ENCODE measurements at places on chromosomes 3 and 15.

- DNase-seq: no peak
Observed at GRCh38 chr3:146830231-146830630, 225.1 kb upstream of the PLSCR5 start.

- DNase-seq: no peak
Observed at GRCh38 chr3:56928379-56929068, 126.8 kb upstream of the ARHGEF3 start.

DNA sequence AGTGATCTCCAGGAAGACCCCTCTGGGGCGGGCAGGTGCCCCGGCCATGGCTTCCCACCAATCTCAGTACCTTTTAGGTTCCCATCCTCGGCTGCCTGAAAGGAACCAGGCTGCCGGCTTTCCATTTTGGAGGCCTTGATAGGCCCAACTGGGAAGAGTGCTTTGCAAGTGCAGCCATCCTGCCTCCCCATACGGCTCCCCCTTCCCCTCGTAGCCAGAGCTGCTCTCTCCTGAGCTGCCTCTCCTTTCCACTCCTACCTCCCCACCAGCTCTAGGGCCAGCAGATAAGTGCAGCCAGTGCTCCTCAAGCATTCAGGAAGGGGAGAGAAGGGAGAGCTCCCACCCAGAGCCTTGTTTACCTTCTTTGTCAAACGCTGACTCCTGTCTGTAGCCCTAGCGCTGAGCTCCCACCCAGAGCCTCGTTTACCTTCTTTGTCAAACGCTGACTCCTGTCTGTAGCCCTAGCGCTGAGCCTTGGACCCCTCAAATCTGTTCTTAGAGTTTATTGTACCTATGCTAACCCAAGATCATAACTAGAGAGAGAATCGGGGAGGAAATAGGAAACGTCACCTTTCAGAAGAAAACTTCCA, 133.0 kb downstream of the LRRK1 start:
- DNase-seq: no peak

DNA sequence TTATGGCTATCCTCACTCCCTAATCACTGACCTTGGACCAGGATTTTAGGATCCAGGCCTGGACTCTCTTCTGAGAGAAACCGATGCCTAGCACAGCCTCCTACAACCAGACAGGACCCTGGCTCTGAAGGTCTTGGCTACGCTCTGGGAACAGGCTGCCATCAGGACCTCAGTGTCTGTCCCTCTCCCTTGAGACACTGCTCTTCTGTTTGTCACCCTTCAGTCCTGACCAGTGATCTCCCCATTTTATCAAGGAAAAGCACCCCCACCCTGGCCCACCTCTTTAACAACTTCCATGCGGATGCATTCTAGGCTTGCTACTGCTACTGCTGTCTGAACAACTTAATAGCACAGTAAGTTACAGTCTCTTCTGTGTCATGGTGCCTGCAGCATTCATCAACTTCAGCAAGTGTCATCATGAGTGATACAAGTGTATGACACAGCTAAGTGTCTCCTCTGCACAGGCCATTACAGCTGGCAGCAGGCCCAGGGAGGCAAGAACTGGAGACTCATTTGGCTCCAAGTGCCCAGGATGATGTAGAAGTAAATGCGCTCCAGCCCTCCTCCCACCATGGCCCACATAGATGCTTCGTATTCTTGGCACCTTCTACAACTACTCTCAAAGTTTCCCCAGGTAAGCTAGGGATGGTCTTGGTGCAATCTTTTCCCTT, 302.4 kb downstream of the EPHB1 start:
- DNase-seq: no peak

- DNase-seq: no peak
Observed at GRCh38 chr15:38134252-38134651, 118.4 kb upstream of the SPRED1 start.
